Trophoblast cell (in vitro differentiated cells and primary cell): ENCODE measurements at places on chromosomes 1 and 21.

DNA sequence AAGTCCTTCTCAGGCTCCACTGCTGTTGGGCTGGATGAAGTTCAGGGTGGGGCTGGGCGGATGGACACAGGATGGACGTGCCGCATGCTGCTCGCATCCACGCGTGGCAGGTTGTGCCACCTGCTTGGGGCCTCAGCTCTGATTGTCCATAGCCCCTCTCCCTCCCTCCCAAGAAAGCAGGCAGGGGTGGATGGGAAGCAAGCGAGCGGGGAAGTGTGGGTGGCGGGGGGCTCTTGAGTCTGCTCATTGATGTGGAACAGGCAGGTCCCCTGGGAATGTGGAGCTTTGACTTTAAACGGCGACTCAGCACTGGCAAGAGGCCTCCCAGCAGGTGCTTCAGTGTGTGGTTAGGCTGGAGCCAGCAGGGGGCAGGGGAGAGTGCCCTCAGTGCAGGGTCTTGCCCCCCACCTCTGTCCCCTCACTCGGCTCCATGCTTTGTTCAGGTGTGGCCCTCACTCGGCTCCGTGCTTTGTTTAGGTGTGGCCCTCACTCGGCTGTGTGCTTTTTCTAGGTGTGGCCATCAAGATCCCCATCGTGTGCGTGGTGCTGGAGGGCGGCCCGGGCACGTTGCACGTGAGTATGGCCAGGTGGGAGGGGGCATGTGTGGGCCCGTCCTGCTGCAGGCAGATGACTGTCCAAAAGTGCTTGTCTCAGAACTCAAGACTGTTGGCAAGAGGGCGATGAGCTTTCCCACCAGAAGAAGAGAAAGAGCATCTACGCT is 23.9 kb downstream of the TRPM2 start:
- no peak for DNase-seq

DNA sequence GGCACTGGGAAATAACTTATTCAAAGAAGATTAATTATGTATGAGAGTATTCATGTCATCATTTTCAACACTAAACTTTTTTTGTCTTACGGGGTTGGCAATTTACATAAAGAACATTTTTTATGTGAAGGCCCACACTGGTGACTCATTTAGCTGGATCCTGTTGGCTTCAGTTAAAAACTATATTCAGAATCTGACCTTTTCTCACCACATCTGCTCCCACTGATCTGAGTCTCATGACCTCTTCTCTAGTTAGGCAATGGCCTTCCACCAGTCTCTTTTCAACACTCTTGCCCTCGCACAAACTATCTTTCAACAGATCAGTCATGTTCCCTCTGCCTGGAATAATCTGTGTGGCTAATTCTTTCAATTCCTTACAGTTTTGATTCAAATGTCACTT is 53.4 kb downstream of the TMPRSS15 start:
- peak; percentile 2 for DNase-seq

DNA sequence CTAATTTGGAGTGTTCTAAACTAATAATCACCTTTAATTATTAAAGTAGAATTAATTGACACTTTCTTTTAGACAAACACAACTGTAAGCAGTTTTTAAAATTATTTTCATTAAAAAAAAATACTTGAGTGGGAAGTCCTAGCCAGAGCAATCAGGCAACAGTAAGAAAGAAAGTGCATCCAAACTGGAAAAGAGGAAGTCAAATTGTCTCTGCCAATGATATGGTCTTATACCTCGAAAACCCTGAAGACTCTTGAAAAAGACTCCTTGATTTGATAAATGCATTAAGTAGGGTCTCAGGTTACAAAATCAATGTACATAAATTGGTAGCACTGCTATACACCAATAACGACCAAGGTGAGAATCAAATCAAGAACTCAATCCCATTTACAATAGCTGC is 83.0 kb upstream of the GADD45A start:
- no peak for DNase-seq

DNA sequence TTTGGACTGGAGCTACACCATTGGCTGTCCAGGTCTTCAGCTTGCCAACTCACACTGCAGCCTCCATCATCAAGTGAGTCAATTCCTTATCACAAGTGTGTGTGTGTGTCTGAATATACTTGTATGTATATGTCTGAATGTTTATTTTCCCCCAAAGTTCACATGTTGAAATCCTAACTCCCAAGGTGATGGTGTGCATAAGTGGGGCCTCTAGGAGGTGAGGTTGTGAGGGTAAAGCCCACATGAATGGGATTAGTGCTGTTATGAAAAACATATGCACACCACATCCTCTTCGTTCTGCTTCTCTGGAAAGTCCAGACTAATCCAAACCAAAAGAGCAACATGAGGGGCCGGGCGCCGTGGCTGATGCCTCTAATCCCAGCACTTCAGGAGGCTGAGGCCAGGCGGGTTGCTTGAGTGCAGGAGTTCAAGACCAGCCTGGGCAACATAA is 48.7 kb upstream of the LBR start:
- DNase-seq: no peak

DNA sequence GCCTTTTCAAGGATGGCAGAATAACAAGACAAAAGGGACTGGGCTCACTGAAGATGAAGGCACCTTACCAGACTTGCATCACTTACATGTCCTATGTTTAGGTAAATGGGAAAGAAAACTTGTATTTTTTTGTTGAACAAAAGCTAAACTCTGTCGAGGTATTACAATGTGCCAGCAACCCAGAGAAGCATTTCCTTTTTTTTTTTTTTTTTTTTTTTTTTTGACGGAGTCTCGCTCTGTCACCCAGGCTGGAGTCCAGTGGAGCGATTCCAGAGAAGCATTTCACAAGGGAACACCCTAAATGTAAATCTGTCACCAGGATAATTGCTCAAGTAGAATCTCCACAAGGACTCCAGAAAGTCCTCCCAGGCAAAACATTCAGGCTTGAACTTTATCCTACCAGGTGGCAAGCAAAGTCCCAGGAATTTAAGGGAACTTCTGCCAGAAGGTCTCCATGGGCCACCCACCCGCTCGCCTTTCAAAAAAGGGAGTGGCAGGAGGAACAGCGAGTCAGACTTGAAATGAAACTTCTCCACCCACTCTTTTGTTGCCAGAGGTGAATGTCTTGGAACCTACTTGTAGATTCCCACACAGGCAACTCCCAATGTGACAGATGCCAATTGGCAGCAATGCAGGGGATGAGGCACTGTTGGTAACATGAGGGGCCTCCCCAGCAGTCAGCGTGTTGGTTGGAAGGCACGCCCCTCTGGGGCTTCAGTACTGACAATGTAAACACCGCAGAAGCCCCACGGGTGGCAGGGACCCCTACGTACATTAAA is 125.0 kb downstream of the TIAM1 start:
- peak; percentile 71 for DNase-seq

DNA sequence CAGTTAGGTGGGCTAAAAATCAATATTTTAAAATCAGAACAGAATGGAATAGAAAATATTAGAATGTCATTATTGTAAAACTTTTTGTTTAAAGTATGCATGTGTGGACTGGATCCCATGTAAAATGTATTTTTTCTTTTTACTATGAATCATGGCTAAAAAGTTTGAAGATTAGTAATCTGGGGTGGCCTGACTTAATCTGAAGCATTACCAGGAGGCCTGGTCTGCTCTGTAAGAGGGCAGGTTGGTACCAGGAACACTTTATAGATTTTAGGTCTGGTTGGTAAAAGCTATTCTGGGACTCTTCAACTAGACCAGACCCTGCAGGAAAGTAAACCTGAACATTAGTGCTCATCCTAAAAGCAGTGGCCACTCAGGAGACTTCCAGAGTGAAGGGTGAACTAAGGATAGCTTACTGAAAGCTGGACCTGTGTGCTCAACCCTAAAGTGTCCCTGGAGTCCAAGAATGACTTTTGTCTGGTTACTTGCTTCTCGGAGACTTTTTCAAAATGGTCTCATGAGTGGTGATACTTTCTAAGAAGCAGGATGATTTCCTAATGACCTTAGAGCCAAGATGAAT is 16.5 kb downstream of the RGL1 start:
- DNase-seq: no peak

- no peak for DNase-seq
Observed at GRCh38 chr1:181794332-181794731, 267.2 kb downstream of the ZNF648 start.

DNA sequence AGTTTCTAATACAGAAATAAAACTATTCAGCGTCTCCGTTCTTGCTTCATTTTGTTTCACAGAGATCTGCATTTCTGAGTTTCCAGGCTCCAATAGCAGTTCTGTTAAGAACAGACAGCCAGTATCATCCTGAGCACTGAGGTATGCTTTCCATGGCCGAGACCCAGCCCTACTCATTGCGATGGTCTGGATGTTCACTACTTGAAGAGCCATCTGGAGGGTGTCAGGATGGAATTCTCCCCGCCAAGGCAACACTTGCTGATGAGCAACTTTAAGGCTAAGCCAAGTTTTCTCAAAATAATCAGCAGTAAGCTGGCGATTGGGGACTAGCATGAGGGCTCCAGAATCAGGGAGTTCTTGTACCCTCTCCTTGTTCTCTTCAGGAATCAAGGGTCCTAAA is 7.7 kb upstream of the BCL2L15 start:
- no peak for DNase-seq

GRCh38 chr1:19042675-19043578 is 86.5 kb upstream of the IFFO2 start:
- no peak for DNase-seq

GRCh38 chr21:15410853-15411252 is 318.9 kb upstream of the USP25 start:
- DNase-seq: no peak

GRCh38 chr1:205878026-205878425 is 28.1 kb upstream of the PM20D1 start:
- no peak for DNase-seq
